Right lung (tissue), 10 donors: ENCODE measurements at places on chromosomes 5 and 9. TPM values are rescaled to one million over a fixed set of nuclear protein-coding genes. Genes with fewer than 3 reads are reported as not detected.

GRCh38 chr9:109769250-109769649 lies 10.7 kb upstream of the PALM2AKAP2 start:
- no peak for DNase-seq

GRCh38 chr9:121744687-121745395 lies 93.4 kb downstream of the DAB2IP start:
- DNase-seq = no peak

SH2D3C gene
- polyA plus RNA-seq = 22.1 TPM

DNA sequence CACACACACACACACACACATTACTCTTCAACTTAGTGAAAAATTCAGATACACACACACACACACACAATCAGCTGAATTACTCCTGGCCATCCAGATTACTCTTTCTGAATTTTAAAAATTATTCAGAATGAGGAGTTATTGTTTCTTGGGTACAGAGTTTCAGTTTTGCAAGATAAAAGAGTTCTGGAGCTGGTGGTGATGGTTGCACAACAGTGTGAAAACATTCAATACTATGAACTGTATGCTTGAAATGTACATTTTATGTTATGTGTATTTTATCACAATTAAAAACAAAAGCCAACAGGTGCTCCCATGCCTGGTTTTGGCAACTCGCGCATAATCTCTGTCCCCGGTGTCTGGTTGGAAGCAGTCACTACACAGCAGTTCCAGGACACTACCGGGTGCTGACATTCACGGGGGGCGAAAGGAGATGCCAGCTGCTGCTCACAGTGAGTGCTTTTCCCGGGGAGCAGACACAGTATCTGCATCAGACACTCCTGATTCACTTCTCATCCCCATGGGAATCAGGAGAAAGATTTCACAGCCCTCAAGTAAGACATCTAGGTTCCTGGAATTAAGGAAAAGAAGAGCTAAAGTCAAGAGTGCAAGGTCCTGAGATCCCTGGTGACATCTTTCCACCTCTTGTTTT lies 55.7 kb downstream of the LHFPL2 start:
- no peak for DNase-seq

SLC25A2 gene
- polyA plus RNA-seq = 0.26 TPM

DNA sequence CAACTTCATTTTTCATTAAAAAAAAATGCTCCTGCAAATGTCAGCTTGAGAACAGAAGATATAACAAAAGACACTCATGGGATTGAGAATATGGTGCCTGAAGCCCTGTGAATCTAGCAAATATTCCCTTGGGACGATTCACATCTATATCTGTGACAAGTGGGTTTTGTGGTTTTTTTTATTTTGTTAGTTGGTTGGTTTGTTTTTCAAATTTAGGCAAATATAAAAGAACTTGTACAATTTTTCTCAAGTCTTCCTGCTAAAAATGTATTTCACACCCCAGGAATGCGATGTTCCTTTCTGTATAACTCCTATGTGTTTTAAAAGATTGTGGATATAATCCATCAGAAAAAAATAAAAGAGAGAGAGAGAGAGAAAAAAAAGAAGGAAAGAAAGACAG lies 1061.8 kb upstream of the ARRDC3 start:
- no peak for DNase-seq

CCDC192 gene
- polyA plus RNA-seq = 1.3 TPM

DNA sequence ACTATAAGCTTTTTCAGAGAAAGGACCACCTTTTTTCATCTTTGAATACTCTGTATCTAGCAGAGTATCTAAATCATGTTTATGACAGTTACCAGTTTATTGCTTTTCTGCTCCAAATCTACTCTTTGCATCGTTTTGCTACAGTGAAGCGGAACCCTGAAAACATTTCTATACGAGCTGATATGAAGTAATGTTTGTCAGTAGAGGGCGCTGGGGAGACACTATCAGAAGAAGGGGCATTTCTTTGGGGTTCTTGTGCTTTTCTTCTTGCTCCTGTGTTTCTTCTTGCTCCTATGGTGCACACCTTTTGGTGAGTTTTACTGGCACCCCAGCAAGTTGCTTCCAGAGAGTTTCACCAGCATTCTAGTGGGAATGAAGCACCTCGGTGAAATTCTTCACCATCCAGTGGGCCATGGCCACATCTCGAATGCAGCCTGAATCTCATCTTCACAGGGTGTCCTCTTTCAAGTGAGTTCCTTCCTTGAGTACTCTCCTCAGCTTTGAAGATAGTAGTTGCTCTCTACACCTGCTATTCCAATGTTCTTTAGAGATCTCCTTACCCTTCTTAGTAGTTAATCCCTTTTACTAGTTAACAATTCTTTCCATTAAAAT lies 98.4 kb downstream of the FGF1 start:
- no peak for DNase-seq

GRCh38 chr5:96975656-96976055 lies 39.8 kb downstream of the LNPEP start:
- DNase-seq = no peak

DNA sequence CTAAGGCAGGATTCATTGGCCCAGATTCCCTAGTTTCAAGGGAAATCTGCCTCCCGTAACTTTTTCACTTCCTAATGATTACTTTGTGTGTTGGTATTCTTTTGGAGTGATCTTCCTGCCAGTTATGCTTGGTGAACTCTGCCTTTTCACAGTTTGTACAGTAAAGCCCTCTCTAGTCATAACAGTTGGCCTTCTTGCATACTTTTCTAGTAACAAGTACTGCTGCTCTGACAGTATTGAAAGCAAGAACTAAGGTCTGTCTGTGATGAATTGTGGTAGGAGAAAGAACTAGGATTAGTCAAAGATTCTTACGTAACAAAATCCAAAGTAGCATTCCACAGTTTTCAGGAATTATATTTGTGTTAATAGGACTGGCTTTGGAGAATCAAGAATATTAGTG lies 1457.2 kb upstream of the WWC1 start:
- no peak for DNase-seq

ADAMTS16 gene
- polyA plus RNA-seq = 0.60 TPM

GRCh38 chr5:180380856-180381255 lies 27.7 kb upstream of the GFPT2 start:
- no peak for DNase-seq

DNA sequence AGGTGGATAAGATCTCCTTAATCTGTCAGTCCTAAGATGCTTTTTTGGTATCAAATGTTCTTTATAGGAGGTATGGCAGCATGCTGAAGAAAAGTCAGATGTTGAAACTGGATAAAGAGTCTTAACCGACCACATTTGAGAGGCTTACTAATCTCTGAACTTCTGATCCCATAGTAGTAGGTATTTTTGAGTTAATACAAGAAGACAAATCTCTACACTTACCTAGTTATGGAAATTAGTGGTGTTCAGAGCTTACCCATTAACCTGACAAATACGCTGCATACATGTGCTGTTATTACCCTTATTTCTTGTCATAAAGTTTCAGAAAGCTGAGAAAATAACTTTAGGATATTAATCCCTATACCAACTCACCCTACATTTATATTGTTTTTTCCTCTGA lies 83.0 kb downstream of the ISL1 start:
- DNase-seq = no peak

DNA sequence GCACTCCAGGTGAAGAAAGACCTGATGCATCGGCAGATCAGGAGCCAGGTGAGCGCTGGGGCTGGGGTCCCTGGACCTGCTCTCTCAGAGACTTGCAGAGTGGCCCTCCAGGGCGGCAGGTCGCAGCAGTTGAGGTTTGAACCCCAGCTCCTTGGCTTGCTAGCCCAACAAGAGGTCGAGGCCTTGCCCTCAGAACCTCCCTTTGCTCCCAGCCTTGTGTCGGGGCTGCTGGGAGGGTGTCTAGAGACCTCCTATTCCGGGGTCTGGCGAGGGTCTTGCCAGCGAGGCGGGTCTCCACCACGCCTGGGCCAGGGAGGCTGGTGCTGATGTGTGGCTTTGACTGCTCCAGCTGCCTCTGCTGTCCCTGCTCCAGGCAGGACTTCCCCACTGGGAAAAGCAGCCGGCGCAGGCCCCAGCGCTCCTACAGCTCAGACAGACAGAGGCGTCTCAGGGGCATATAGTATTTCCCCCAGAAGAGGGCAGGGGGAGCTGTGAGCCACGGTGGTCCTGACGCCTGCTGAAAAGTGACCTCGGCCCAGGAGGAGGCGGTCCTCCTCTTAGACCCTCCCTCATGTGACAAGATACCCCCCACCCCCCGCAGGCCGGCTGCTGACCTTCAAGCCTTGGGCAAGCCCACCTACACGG lies 38.3 kb downstream of the LRSAM1 start:
- no peak for DNase-seq

CDC25C gene
- 6.0 TPM for polyA plus RNA-seq

SPOCK1 gene
- polyA plus RNA-seq = 1.4 TPM

CD274 gene
- polyA plus RNA-seq = 1.3 TPM

DNA sequence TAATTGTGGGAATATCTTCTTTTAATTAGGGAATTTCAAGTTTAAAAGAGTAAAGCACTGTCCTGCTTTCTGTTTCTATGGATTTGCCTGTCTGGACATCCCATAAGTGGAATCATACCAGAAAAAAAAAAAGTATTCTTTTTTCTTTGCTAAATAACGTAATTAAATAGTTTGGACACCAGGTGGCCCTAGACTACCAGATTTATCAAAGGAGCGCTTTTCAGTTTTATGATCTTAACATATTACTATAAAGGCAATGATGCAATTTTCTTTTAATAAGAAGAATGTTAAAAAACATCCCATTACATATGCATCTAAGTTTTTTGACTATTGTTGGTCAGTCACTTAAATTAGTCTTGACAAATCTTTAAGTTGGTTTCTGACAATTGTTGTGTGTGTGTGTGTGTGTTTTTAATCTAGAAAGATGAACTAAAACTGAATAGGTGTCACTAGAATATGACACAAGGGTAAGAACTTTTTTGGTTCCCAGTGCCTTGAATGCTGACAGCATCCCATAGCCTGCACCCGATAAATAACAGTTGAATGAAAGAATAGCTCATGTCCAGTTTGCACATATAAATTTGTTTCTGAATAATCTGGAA lies 49.5 kb downstream of the C5orf22 start:
- DNase-seq = peak; percentile 26

DNA sequence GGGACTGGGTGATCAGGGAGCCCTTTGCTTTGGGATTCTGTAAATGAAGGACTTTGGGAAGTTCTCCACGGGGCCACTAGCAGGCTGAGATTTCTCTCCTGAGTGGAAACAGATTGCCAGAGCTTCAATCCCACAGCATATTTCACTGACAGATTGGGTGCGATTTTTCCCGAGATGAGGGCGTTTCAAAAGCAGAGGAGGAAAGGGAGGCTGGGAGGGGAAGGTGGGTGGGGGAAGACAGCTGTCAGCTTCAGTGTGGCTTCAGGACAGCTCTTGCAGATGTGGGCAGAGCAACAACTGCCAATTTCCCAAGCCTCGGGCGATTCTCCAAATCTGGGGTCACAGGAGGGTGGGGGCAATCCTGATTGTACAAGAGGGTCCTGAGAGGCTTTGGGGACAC lies 258.5 kb upstream of the ADRA1B start:
- no peak for DNase-seq

ENHO gene
- polyA plus RNA-seq = 1.3 TPM

- DNase-seq = no peak
Measured at GRCh38 chr5:27821681-27822080, 783.3 kb upstream of the CDH9 start.

DNA sequence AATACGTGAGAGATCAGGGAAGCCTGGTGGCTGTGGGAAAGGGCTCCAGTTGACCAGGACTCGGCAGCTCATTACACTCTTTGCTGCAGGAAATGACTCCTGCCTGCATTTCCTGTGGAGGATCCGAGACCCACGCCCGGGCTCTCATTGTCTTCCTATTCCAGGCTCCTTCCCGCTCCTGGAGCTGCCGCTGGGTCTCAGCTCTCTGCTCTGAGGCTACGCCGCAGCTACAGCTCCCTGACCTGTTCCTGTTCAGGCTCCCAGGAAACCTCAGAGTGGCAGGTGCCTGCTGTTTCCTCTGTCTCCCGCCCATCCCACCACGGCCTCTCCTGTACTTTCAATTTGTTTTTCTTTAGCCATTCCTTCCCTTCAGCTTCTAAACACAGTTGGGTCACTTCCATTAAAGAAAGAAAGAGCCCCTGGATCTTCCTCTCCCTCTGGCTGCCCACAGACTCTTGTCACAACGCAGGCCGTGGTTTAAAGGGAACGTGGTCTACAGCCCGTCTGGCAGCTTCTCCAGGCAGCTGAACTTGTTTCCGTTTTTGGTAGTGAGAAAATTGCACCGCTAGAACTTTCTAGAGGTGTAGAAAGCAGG lies 71.5 kb downstream of the IL6ST start:
- no peak for DNase-seq

DNA sequence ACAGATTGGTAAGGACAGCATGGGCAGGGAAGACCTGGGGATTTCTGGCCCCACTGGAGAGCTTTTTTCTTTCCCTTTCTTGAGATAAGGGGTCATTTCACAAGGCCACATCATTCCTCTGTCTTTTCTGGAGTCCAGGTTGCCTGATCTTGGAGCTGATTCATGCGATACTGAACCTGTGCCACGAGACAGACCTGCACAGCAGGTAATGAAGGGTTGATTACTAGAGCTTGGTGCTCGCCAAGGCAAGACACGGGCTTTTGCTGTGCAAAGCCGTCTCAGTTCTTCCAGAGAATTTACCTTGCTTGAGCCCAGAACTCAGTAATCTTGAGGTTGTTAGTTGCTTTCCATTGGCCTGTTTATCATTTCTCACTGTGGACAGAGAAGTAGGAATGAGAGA lies 39.2 kb downstream of the NUP188 start:
- DNase-seq = no peak

DNA sequence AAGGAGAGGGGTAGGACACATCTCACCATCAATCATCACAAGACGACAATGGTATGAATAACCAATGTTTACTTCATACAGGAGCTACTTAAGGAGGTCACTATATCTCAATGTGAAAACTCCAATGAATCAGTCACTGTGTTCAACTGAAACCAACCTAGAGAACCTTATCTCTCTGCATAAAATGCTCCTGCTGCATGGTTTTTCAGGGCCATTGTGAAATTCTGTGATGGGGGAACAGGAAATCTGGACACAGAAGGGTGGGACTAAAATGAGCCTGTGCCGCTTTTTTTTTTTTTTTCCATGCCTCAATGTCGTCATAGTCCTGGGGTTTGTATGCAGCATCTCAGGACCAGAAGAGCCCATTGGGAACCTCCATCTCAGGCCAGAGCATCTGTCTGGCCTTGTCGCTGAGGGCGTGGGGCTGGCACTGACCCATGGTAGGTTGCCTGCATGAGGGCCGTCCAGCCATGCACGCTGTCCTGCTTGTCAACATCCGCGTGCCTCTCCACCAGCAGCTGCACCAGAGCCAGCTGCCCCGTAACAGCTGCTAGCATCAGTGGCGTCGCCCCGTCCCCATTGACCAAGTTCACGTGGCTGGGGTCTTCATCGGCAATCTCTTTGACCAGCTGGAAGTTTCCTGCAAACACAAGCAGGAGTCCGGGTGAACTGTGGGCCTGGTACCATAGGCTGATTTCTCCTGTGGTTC lies 12.7 kb downstream of the ANKS6 start:
- no peak for DNase-seq

DNA sequence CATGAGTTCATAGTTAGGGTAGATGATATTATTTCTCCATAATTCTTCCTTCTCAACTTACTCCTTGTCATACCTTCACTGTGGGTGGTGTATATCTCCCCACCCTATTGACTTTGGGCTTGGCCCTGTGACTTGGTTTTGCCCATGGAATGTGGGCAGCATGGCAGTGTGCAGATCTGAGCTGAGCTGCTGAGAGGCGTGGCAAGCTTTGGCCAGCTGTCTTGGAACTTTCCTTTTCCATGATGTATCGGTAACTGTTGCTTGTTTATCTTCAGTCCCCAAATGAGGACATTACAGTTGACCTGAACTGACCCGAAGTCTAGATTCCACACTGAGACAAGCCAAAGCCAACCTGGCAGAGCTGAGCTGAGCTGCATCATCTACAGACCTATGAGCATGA lies 70.4 kb downstream of the RALGPS1 start:
- no peak for DNase-seq

ASPN gene
- polyA plus RNA-seq = 13.9 TPM

ASS1 gene
- polyA plus RNA-seq = 33.1 TPM

C9orf153 gene
- 0.43 TPM for polyA plus RNA-seq
